Activated T-helper 1 cell treated with Interleukin-2 at 50 U/mL for 16 hours (primary cell): ENCODE measurements at places on chromosomes 7 and 10.
A peak's percentile ranks its signal among the peaks of the same experiment; 100 is the strongest.

DNA sequence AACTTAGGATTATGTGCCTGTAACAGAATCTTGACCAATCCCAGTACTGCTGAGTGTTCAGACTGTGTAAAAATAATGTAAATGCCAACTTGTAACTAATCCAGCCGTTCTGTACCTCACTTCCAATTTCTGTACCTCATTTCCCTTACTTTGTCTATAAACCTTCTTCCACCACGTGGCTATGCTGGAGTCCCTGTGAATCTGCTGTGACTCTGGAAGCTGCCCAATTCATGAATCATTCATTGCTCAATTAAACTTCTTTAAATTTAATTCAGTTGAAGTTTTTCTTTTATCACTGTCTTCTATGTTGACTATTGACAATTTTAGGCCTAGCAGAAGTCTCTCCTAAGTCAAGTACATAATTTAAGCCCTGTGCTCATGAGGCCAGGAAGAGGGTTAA, 215.3 kb upstream of the RHOBTB1 start:
- DNase-seq: no peak

GRCh38 chr7:133011746-133012145, 70.1 kb downstream of the CHCHD3 start:
- DNase-seq: no peak

DNA sequence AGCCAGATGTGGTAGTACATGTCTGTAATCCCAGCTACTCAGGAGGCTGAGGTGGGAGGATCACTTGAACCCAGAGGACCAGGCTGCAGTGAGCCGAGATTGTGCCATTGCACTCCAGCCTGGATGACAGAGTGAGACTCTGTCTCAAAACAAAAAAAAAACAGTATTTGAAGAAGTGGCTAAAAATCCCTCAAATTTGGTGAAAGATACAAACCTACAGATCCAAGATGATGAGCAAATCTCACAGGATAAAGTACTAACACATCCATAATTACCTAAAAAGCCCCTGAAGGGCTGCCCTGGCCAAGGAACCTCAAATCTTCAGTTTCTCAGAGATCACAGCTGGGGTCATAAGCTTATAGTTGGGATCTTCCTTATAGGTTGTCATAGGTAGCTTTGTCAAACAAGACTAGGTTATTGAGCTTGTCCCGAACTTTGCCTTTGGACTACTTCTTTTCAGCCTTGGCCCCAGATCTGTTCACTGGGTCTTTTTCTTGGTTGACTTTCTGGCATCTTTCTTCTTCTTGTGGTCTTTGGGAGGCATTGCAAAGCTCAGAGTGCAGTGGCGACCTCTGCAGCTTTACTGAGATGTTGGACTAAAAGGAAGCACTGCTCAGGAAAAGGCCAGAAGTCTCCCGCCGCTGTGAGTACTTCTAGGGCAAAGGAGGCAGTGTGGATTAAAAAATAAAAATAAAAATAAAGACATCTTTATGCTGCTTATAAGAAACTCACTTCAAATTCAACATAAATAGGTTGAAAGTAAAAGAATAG, 28.6 kb upstream of the SAR1A start:
- DNase-seq: no peak

- no peak for DNase-seq
Observed at GRCh38 chr7:140219672-140220524, 43.1 kb upstream of the KDM7A start.

DNA sequence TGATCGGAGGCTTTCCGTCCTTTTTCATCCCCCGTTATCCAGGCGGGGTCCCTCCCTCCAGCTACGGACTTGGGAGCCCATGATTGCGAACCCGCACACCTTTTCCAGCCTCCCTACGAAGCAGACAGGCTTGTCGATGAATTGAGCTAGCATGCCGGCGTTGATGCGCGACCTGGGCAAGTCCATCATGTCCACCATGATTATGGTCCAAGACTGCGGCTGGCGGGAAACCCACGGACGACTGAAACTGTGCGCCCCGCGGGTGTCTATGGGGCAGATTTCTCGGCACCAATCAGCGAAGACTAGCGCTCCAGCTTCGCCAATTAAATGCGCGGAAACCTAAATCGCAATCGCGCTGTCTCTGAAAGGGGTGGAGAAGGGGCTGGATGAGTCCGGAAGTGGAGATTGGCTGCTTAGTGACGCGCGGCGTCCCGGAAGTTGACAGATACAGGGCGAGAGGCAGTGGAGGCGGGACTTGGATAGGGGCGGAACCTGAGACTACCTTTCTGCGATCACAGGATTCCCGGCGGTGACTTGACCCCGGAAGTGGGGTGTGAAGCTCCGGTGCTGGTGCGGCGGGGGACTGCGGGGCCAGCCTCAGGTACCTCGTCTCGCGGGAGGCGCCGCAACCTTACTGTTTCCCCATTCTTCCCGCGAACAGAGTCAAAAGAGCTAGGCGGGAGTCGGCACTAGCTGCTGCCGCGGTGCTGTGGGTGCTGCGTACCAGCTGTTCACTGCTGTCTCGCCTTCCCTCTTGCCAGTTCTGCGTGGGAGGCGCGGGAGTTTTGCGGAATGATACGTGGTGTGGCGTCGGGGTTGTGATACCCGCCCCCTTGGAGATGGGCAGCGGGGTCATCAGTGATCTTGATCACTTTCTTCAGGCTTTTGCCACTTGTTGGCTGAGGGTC, at the start of gene UMAD1:
Gene UMAD1, plus strand, starts transcription at position 532 of the 908 bp plus-strand sequence. CDS start 32,620 bp downstream, outside the sequence.
- peak; percentile 96 for DNase-seq

DNA sequence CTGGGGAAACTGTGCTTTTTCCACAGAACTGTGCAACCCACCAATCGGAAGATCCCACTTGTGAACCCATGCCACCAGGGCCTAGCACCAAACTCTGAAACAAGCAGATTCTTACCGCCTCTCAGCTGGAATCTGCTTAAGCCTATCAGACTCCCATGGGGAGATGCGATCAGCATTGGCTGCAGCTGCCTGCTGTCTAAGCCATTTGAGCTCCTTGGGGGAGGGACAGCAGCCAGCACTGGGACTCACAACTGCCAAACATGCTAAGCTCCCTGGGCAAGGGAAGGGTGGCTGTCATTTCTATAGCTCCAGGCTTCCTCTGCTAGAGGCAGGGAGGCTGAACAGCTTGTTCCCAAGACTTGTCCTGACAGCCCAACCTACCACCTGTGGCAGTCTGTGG, 283.8 kb downstream of the CDK14 start:
- no peak for DNase-seq

- DNase-seq: no peak
Observed at GRCh38 chr7:128833148-128833945, 3.1 kb downstream of the FLNC start.

GRCh38 chr10:6667679-6668270, 87.7 kb upstream of the PRKCQ start:
- DNase-seq: no peak

- peak; percentile 57 for DNase-seq
Observed at GRCh38 chr10:101018600-101019439, 12.1 kb downstream of the PDZD7 start.

- DNase-seq: no peak
Observed at GRCh38 chr10:106981452-106982075, 182.9 kb downstream of the SORCS1 start.

- no peak for DNase-seq
Observed at GRCh38 chr7:124086843-124087242, 54.0 kb upstream of the TMEM229A start.

GRCh38 chr7:106339513-106340246, 54.9 kb upstream of the NAMPT start:
- DNase-seq: no peak

- no peak for DNase-seq
Observed at GRCh38 chr7:51154201-51154600, 162.4 kb downstream of the COBL start.

GRCh38 chr10:84848967-84849366, 520.6 kb downstream of the CCSER2 start:
- DNase-seq: no peak

DNA sequence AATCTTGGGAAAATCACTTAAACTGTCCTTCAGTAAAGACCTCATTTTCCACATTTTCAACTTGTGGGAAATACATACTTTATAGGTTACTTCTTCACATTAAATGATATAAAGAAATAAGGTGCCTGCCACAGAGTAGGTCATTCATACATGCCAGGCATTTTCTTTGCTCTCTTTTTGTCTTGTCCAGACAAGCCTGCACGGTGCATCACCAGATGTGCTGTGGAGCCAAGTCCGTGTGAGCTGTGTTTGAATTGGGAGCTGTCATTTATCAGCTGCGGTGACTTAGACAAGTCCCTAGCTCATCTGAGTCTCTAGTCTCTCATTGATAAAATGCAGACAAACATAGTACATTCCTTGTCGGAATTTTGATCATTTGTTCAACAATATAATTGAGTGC, 432.9 kb downstream of the SORCS3 start:
- no peak for DNase-seq

DNA sequence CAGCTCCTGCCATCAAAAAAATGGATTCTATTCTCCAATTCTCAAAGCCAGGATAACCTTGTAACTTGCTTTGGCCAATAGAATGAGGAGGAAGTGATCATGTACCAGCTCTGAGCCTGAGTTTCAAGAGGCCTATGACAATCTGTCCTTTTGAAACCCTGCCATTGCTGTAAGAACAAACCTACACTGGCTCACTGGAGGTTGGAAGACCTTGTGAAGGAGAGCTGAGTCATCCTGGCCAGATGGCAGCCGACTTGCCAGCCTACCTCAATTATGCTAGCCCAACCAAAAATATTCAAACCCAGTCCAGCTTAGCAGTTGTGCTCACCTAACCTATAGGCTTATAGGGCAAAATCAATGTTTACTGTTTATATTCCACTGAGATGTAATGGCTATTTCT, 93.0 kb downstream of the HGF start:
- DNase-seq: no peak

- DNase-seq: no peak
Observed at GRCh38 chr7:91436655-91437054, 172.4 kb downstream of the FZD1 start.

DNA sequence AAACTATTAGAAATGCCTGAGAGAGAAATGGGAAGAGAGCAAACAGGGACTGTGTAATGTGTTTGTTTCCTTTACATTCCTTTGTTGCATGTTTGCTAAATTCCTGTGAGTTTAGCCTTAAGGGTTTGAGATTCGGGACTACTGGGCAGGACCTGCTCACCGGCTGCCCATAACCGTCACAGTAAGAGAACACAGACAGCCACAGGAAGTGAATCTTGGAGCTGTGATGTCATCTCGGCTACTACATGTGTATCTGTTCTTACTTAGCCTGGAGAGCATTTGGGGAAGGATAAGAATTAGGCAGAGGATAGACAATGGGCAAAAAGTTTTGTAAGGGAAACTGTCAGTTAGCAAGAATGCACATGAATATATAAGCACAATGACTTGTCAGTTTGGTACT, 485.1 kb upstream of the KLF6 start:
- DNase-seq: no peak

GRCh38 chr10:47340608-47341170, 7.5 kb upstream of the RBP3 start:
- DNase-seq: peak; percentile 39

DNA sequence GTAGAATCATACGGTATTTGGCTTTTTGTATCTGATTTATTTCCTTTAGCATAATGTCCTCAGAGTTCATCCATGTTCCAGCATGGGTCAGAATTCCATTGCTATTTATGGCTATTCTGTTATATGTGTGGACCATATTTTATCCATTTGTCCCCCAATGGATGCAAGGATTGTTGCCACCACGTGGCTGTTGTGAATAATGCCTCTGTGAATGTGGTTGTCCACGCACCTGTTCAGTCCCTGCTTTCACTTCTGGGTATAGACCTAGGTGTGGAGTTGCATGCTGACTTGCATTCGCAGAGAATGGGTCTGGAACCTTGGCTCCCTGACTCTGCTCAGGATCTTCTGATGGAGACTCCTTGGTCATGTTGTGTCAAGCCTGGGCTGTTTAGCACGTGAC, 199.9 kb downstream of the CAMK1D start:
- DNase-seq: no peak

GRCh38 chr10:7297094-7297493, 113.7 kb downstream of the SFMBT2 start:
- no peak for DNase-seq

- DNase-seq: no peak
Observed at GRCh38 chr10:113354711-113355110, 198.1 kb upstream of the HABP2 start.

GRCh38 chr7:138459413-138460175, 465 bp upstream of the TRIM24 start:
- no peak for DNase-seq

- no peak for DNase-seq
Observed at GRCh38 chr7:156617215-156617614, 23.4 kb upstream of the RNF32 start.

DNA sequence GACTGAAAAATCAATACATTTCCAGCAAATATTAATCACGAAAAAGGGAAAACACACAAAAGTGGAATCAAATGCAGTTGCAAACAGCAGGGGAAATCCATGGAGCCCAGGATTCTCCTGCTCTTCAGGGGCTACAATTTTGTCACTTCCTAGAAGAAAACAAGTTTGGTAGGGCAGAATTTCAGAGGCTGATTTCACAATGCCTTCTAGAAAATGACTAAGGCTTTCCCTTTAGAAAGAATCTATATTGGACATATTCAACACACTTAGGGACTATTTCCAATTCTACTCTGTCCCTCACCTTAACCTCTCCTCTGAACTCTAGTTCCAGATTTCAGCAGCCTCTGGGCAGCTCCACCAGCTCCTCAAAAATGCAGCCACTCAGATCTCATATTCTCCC, 111.3 kb downstream of the HECTD2 start:
- no peak for DNase-seq

DNA sequence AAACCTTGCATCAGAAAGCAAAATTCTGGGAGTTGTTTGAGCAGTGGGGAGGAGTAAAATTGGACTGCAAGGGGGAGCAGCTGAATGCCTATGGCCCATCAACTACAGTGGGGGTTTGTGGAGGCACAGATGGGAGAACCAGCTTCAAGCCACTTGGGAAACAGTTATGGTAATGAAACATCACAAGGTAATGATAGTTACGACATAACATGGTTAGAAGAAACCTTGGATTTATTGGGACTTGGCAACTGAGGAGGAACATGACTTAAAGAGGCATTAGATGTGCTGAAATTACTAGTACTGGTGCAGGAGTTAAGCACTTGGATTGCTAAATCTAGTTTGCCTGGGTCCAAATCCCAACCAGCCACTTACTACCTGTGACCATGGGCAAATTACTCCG, 868.4 kb downstream of the KCNMA1 start:
- no peak for DNase-seq
